ENCODE measurements at places on chromosomes 1 and 21. TPM values are rescaled to one million over a fixed set of nuclear protein-coding genes. Genes with fewer than 3 reads are reported as not detected.
A peak's percentile ranks its signal among the peaks of the same experiment; 100 is the strongest.

TPTE gene
- not detected for total RNA-seq

TINAGL1 gene
- 142 TPM for total RNA-seq

FAM76A gene
- 16.7 TPM for total RNA-seq

KIRREL1 gene
- 34.9 TPM for total RNA-seq

PTPRU gene
- 37.3 TPM for total RNA-seq

TUT4 gene
- 78.1 TPM for total RNA-seq

- H3K4me3 ChIP-seq, result no peak overlapping the region
- DNase-seq, result no peak
- no peak overlapping the region for H3K27ac ChIP-seq
Observed at GRCh38 chr1:47211796-47212269, 20.2 kb downstream of the TAL1 start.

GRCh38 chr1:54167422-54168139 lies 14.8 kb upstream of the CDCP2 start:
- no peak for DNase-seq
- no peaks in the 10 kb centered on the region for H3K27me3 ChIP-seq
- no peak overlapping the region for H3K4me3 ChIP-seq

GRCh38 chr1:16158025-16158424 lies 2.2 kb upstream of the EPHA2 start:
- H3K4me3 ChIP-seq, result peak overlapping the region; percentile 3
- H3K4me1 ChIP-seq, result peaks cover 47% of the 10 kb centered on the region
- no peaks in the 10 kb centered on the region for H3K27me3 ChIP-seq
- H3K36me3 ChIP-seq, result no peaks in the 10 kb centered on the region

DNA sequence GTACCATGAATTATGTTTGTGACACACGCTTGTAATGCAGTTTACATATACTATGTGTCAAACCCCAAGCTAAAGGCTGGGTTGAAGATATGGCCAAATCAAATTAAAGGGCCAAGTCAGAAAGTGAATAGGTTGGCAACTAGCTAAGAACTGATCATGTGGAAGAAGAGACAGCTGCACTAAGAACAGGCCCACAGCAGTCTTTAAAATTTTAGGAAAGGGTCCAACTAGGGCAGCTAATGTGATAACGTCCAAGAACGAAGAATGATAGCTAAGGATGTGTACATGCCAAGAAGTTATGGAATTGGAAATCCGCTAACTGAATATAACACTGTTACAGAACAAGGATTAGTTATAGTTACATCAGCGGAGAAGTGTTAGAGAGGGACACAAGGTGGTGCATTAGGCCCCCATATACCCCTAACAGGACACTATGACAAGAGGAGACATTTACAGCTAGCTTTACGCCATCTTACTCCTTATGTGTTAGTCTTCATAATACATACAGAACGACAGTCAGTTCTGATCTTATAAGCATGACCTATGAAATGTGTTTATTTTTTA lies 6.5 kb upstream of the RNF2 start:
- H3K4me1 ChIP-seq, result peaks cover 6% of the 10 kb centered on the region
- H3K27ac ChIP-seq, result no peak overlapping the region
- H3K27me3 ChIP-seq, result no peaks in the 10 kb centered on the region
- DNase-seq, result no peak

Data from vagina (tissue), 2 donors.